ENCODE measurements at places on chromosomes 2 and 18.

- no peak for DNase-seq
These were observed 814.0 kb upstream of the ID2 start for GRCh38 chr2:7867867-7868266.

DNA sequence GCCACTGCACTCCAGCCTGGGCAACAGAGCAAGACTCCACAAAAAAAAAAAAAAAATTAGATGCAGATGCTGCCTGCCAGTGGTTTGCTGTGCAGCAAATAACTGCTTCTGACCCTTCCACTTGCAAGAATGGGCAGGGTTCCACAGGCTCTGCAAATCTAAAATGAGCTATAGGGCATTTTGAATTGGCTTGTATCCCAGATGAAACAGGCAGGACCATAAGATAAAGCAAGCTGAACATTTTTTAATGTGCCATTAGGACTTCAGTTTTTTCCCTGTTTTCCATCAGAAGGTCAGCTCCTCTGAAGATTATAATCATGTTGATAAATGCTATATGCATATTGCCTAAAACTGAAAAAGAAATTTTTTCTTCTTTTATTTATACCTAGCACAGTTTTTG lies 15.7 kb upstream of the FZD7 start:
- no peak for DNase-seq

DNA sequence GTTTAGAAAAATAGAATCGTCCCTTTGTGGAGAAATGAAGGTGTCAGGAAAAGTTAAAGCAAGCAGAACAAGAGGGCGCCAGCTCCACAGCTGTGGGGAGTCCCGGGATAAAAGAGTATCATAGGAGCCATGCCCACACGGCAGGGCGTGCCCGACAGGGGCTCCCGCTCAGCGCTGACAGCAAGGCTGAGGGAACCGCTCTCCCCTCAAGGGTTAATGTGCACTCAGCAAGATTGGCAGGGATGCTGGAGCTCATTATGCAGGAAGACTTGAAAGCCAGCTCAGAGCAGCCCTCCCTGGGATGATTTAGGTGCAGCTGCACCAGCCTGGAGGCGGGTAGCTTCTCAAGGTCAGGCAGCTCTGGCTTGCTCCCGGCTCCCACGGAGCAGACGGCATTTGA lies 500.2 kb downstream of the EIPR1 start:
- no peak for DNase-seq

- peak; percentile 16 for DNase-seq
These were observed 1.0 kb upstream of the ACTR3 start for GRCh38 chr2:113888641-113889470.

- DNase-seq = no peak
These were observed 36.0 kb downstream of the PPP4R3B start for GRCh38 chr2:55581435-55581834.

DNA sequence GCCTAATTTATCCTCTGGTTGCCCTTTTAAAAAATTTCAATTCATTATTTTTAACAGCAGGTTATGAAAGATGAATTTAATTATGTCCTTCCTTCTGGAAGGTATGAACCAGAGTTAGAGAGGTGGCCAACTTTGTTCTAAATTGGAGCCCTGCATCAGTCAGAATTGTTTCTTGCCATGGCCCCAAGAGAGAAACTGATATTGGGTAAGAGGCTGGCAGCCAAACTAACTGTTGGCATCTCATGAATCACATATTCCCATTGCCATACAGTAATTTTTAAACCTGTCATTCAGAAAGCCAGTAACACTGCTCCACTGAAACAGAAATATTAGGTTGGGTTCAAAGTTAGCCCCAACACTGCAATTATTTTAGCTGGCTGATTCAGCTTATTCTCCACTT lies 67.4 kb downstream of the SMAD2 start:
- DNase-seq = no peak

Measured in large intestine (tissue), 12 donors.